ENCODE measurements at places on chromosomes 4 and X.

GRCh38 chrX:9867226-9867625, 81.0 kb downstream of the SHROOM2 start:
- DNase-seq, result no peak

DNA sequence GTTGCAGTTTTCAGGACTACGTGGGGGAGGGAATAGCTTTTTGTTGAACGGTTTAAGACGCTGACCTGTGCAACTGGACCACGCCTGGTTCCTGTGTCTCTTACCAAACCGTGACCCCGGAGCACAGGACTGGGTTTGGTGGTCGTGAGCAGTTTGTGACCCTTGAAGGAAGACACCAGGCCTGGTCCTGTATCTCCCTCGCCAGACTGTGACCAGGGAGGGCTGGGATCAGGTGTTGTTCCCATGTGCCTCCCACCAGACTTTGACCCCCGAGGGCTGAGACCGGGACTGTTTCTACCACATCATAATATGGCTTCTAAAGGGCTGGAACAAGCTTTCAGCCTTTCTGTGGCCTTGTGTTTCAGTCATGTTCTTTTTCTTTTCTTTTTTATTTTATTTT, 683 bp downstream of the EBP start:
- DNase-seq, result no peak

- no peak for DNase-seq
Measured at GRCh38 chr4:17288151-17288550, 223.7 kb downstream of the QDPR start.

DNA sequence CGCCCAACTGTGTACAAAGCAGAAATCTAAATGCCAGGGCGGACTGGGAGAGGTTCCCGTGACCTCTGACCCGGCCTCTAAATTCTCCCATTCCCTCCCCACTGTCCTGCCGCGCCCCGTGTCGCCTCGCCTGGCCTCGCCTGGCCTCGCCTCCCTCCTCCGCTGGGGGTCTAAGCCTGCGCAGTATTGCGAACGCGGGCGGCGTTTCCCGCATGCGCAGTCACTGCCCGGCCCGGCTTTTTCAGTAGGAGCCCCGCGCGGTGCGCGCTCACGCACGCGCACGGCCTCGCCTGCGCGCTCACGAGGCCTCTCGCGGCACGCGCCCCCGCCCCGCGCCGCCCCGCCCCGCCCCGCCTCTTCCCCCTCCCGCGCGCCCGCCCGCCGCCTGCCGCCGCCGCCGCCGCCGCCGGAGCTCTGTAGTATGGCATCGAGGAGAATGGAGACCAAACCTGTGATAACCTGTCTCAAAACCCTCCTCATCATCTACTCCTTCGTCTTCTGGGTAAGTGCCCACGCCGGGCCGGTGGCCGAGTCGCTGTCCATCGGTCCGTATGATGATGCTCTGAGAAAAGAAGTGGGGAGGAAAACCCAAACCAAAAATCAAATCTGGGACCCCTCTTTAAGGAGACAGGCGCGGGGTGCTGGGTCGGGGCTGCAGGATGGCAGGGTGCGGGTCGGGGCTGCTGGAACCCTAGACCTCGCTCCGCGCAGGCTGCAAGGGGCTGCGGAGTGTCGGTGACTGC, at the start of gene TSPAN7:
Gene TSPAN7, plus strand, starts transcription at position 417 of the 743 bp plus-strand sequence. Its CDS starts 5 bp downstream, at position 422.
- peak; percentile 72 for DNase-seq

- no peak for DNase-seq
Measured at GRCh38 chr4:184410748-184411147, 63.6 kb downstream of the IRF2 start.

DNA sequence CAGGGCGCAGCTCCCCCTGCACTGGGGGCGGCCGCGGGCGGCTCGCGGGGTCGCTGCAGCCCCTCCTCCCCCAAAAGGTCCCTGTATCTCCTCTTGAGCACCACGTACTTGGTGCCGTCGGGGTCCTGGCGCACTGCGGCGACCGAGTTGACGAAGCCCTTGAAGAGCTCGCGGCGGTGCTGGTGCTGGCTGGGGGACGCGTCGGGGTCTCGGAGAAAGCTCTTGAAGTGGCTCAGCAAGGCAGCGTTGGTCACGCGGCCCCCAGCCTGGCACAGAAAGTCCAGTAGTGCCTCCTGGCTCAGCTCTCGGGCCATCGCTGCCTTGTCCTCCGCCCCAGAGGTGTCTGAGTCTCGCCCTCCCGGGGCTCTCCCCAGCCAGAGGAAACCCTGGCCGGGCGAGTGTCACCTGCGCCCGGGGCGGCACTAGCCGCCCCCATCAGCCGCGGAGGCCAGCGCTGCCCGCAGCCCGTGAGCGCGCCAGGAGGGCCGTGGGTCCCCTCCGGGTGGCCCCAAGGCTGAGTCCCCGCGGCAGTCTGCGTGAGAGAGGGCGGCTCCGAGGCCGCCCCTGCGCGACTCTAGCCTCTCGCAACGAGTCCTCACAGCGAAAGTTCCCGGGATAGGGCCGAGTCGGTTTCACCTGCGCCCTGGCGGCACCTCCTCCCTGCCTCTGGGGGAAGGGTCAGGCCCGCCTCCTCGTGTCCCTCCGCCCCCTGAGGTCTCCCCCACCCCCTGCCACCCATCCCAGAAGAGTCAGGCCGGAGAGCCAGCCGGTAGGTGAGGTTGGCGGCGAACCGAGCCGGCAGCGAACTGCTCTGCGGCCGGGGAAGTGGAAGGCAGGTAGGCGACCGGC, at the start of gene SOWAHB:
Gene SOWAHB, minus strand, starts transcription at position 609 of the 849 bp plus-strand sequence. Its CDS starts 295 bp downstream, at position 314.
- DNase-seq, result no peak

GRCh38 chrX:15418041-15418706, 34.0 kb upstream of the VEGFD start:
- DNase-seq, result no peak

GRCh38 chrX:39440799-39441284, 639.6 kb downstream of the MID1IP1 start:
- no peak for DNase-seq

- no peak for DNase-seq
Measured at GRCh38 chrX:148534291-148534690, 33.9 kb downstream of the AFF2 start.

DNA sequence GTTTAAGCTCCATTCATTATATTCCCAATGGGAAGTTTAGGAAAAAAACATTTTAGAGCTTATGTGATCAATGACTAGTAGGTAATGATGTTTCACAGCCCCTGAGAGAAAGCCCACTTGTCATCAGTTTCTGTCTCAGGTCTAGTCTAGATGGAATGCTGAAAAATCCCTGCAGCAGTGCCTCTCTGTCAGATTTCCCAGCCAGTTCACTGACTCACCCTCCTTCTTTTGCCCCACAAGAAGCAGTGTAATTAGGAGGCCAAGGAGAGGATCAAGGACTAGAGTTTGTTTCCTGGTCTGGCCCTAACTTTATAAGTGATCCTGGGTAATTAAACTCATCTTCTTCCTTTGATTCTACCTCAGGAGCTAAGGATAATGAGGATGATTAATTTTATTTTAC, 118.7 kb upstream of the ANXA3 start:
- no peak for DNase-seq

- DNase-seq, result no peak
Measured at GRCh38 chr4:40722576-40723161, 27.1 kb upstream of the NSUN7 start.

DNA sequence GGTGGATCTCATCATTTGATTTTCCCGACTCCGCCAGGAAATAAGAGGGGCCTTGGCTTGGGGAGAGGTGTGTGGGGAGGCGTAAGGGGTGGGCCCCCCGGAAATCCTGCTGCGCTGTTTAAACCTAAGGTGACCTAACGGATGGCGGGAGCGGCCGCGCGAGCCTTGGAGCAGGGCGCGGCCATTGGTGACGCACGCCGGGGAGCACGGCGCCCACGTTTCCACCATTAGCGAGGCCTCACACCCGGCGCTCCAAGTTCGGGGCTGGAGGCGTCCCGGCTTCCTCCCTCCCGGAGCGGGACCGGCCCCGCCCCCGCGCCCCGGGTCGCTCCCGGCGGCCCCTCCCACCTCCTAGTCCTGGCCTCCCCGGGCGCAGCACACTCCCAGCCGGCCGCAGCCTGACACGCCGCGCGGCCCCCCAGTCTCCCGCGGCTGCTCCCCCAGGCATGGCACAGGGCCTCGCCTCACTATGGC, at the start of gene SMS:
Gene SMS, plus strand, starts transcription at position 354 of the 474 bp plus-strand sequence. Its CDS starts 116 bp downstream, at position 470.
- peak; percentile 58 for DNase-seq

DNA sequence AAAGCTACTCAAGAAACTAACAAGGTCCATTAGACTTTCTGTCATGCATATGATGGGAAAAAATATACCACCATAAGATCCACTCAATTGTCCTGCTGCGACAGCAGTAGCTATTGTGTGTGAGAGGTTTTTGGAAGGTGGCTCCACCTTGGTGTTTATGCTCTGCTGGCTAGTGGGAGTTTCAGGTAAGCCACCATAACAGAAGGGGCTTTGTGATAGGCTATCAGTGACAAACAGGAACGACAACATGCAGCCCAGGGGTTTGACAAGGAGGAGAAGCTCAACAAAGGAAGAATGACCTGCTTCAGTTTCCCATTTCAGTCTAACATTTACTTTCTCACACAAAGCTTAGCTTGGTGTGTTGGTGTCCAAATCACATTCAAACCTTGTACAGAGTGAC, 182.6 kb downstream of the ATOH1 start:
- no peak for DNase-seq

GRCh38 chr4:100657187-100657586, 139.4 kb upstream of the EMCN start:
- no peak for DNase-seq

- DNase-seq, result no peak
Measured at GRCh38 chrX:10010686-10011085, 43.5 kb downstream of the CLDN34 start.

- DNase-seq, result no peak
Measured at GRCh38 chr4:182680234-182680653, 236.9 kb downstream of the DCTD start.

DNA sequence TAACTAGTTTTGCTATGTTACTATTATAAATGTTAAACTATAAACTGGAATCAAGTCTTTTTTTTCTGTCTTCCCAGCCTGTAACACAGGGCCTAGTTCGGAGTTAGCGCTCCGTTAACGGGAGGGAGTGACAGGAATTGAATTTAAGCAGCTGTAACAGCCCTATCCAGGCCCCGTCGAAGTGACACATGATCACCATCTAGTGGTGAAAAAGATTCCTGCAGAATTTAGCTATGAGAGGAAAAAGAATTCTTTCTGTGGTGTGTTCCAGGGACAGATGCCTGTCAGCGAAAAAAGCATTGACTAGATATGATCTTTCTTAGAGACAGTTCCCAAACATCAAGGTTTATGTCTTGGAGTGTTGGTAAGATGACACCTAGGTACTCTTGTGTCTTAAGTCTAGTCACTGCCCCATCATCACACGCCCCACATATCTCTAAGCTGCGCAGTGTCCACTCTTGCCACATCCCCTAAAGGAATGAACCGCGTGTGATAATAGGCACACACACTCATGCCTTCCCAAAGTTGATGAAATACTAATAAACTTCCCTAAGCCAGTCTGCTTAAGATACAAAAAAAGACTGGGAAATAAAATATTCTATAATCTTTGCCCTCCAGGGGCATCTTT, 2.1 kb downstream of the GAB3 start:
- DNase-seq, result no peak

GRCh38 chr4:175747250-175747649, 64.8 kb downstream of the GPM6A start:
- no peak for DNase-seq

DNA sequence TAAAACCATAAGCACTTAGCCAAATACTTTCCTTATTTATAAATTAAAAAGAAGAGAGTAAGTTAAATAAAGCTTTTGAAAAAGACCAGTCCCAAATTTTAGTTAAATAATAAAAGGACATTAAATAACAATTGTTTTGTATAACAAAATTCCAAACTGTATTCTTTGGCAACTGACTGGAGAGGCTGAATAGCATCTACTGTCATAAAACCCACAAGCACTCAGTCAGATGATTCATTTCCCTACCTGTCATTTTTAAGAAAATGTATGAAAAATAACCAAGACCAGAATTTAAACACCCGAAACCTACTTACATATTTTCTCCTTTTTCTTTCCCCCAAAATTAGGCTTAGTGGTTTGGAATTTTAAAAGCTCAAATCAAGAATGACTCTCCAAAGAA, 32.5 kb upstream of the SMIM10L2A start:
- no peak for DNase-seq

DNA sequence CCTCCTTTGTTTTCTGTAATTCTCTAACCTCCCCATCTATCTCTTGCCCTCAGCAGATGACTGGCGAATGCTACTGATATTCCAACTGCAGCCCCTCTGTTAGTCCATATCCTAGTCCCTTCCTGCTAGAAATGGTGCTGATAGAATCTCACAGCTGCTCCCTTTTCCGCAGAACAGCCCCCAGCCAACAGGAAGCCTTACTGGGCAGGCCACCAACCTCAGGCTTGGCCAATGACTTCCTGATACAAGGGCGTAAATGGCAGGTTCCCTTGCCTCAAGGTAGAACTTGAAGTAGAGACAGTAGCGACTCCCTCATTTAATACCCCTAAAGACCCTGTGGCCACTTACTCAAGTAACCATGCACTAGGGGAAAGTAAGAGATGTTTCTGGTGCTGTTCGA, 26.7 kb upstream of the SLC2A9 start:
- no peak for DNase-seq

DNA sequence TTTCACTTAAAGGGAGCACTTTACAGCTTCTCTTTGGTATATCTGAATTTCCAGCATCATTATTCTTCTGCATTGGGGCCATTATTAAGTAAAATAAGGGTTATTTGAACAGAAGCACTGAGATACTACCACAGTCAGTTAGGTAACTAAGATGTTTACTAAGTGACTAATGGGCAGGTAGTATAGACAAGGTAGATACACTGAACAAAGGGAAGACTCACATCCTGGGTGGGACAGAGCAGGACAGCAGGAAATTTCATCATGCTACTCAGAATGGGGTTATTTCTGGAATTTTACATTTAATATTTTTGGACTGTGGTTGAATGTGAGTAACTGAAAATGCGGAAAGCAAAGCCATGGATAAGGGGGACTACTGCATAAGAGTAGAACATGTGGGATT, 316.0 kb downstream of the CCSER1 start:
- DNase-seq, result no peak

- DNase-seq, result no peak
Measured at GRCh38 chrX:19571711-19572110, 56.4 kb upstream of the MAP3K15 start.

DNA sequence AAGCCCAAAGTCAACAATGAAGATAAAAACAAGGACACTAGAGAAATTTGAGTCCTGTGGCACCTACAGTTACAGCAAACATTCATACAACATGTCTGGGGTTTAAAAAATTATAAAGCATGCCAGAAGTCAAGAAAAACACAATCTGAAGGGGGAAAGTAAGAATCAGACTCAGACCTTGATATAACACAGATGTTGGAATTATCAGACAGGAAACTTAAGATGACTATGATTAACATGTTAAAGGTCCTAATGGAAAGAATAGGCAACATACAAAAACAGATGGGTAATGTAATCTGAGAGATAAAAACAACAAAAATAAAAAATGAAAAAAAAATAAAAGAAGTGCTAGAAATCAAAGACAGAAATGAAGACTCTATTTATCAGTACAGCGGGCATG, 446.5 kb downstream of the SPRY1 start:
- DNase-seq, result no peak

DNA sequence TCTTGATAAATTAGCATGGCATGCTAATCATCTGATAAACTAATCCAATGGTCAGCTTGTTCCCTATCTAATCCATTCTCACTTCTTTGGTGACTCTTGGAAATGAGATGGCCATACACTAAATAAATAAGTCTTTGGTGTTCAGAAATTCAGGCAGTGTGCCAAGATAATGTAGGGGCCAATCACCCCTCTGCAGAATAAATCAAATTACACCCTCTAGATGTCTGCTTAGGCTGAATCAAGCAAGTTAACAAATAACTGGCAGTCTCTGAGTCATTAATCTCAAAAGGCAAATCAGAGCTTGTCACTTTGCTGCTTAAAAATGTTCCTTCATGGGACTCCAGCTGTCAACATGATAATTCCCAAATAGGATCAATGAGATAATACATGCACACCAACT, 97.4 kb downstream of the NLGN4X start:
- no peak for DNase-seq

- DNase-seq, result no peak
Measured at GRCh38 chr4:174273930-174274329, 9.5 kb downstream of the FBXO8 start.
